Esophagus squamous epithelium (tissue), 5 donors: ENCODE measurements at places on chromosomes 3 and 15.

GRCh38 chr3:126152901-126153694 lies 27.3 kb downstream of the ALDH1L1 start:
- no peak for DNase-seq

DNA sequence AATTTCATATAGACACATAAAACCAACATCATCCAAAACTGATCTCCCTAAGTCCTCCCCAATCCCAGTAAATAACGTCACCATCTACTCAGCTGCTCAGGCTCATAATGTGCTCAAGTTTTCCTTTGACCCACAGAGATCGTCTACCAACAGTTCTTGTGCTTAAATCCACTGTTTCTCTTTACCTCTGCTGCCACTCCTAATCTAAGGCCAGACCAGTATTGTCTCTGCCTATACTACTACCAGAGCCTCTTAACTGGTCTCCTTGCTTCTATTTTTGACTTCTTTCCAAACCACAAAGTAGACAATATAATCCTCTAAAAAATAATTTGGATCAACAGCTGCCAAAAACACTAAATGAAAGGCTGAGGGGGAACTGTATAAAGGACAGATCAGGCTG lies 65.3 kb downstream of the CLASP2 start:
- DNase-seq, result no peak

GRCh38 chr3:133192363-133192945 lies 154.3 kb downstream of the TMEM108 start:
- no peak for DNase-seq

- no peak for DNase-seq
These were observed 359.9 kb downstream of the MECOM start for GRCh38 chr3:169303660-169304059.

DNA sequence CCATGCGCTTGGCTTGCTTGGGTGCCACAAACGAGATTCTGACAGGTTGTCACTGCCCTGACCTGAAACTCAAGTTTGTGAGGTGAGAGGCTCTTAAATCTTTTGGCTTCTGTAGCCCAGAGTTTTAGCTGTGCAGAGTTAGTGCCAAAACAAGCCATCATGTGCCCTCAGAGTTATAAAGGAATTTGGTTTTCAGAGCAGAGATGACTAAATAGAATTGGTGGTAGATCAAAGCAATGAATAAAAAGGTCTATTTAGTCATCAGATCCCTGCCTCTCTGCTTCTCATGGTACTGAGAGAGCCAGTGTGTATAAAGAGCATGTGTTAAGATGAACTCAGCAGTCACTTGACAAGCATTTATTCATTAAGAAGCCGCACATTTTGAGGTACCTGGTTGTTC lies 207.5 kb upstream of the DPH6 start:
- no peak for DNase-seq

DNA sequence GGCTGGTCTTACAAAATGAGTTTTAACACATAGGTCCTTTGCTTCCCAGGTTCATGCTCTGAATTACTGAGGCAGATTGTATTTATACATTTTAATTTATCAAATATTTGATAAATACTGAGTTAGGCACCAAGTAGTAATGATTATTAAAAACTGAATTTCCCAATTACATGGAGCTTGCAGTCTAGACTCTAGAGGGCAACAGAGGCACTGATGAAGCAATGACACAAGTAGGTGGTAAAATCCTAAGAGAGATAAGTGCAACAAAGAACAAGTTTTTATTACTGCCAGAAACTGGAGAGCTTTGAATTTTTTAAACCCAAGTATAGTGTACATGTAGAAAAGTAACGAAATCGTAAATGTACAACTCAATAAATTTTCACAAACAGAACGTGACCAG lies 406.2 kb upstream of the RARB start:
- no peak for DNase-seq

DNA sequence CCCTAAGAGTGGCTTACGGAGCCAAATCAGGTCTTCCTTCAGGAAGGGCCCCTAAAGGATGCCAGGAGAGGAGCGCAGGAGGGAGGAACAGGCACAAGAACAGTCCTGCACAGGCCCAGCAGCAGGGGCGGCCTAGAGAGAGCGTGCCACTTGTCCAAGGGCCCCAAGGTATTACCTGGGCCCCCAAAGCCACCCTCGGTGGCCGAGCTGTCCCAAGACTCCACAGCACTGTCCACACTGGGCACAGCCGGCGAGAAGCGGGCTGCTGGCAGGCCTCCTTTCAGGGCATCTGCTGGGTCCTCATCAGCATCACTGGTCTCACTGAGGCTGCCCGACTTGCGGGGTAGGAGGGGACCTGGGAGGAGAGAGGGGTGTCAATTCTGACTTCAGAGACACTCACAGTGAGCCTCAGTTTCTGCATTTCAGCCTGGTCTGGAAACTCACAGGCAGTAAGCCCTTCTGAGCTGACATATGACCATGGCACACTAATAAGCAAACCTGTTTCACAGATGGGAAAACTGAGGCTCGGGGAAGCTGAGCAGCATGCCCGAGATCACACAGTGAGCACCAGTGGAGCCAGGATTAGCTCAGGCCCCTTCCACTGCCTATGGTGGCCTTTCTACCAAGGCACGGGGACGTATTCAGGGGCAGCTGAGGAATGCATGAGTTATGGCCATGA lies 33.4 kb downstream of the GRIP2 start:
- no peak for DNase-seq

DNA sequence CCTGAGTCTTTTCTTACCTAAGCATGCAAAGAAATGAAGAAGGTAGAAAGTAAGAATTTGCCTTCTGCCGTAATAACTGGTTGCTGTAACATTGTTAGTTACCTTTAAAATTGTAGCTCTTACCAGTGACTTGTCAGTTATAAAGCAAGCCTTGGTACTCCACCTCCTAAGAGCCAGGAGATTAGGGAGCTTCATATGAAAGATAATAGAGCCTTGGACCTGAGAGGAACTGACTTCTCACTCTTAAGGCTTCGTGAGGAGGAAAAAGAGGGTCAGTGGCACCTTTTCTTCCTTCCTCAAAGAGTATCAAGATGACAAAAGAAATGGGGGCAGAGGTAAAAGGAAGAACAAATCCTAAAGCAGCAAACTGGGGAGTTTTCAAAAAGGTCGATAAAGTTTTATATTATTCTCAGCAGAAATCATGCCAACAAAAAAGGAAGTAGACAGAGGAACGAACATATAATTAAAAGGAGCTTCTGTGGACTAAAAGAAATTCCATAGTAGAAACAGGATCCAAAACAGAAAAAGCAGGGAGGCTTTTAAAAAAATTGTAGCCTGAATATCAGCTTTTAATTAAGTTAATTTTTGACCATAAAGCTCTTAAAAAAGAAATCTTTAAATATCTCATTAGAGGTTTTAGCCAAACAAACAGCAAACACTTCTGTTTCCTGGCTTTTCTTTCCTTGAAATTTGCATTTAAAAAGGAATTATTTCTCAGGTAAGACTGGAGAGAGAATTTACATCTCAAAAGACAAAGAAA lies 847.1 kb upstream of the ALCAM start:
- no peak for DNase-seq

- DNase-seq, result no peak
These were observed 18.1 kb downstream of the TRPM1 start for GRCh38 chr15:31083370-31083780.

DNA sequence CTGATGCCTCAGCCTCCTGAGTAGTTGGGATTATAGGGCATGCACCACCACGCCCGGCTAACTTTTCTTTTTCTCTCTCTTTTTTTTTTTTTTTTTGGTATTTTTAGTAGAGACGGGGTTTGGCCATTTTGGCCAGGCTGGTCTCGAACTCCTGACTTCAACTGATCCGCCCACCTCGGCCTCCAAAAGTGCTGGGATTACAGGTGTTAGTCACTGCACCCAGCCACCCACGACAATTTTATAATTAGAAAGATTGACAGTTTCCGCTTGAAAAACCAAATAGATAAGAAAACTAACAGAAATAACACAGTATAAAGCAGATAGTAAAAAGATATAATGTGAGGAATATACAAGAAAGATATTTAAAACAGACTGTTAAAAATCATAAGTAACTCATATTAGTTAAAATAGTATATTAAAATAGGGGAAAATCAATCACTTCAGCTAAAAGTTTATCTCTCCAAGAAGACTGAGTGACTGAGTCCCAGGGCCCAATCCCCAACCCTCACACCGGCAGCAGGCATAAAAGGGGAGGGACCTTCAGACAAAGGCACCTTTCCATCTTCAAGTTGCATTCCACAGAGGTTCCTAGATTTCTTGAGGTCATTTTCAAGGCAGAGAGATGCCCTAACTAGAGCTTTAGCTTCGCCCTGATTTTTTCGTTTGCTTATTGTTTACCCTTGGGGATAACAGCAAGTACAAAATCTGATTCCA lies 1.4 kb upstream of the WHAMM start:
- no peak for DNase-seq

DNA sequence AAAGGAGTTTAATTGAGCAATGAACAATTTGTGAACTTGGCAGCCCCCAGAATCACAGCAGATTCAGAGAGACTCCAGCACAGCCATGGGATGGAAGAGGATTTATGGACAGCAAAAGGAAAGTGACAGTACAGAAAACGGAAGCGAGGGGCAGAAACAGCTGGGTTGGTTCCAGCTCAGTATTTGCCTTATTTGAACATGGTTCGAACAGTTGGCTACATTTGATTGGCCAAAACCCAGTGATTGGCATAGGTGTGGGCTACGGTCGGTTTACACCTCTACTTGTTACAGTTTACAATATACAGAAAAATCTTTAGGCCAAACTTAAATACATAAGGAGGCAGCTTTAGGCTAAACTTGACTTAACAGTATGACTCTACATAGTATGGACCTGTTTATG lies 9.7 kb upstream of the MAP3K13 start:
- DNase-seq, result no peak

DNA sequence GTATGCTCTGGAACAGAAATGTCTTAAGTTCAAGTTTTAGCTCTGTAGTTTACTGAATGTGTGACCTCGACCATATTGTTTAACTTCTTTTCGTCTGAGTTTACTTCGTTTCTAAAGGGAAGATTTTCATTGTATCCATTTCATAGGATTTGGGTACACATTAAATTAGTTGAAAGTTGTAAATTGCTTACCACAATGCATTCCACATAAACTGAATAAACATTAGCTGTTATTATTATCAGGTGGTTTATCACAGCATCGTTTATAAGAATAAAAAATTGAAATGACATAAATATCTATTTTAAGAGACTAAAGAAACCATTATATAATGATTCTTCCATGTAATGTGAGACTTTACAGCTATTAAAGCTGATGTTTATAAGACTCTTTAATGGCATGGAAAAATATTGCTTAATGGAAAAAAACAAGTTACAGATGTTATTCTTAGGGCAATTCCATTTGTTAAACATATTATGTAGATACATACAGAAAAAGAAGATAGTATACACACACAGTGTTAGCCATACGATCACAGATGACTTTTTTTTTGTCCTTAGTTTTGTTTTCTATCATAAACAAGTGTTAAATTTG lies 342.3 kb upstream of the SGO1 start:
- no peak for DNase-seq

- DNase-seq, result no peak
These were observed 90.5 kb upstream of the CSPG5 start for GRCh38 chr3:47669026-47669749.

DNA sequence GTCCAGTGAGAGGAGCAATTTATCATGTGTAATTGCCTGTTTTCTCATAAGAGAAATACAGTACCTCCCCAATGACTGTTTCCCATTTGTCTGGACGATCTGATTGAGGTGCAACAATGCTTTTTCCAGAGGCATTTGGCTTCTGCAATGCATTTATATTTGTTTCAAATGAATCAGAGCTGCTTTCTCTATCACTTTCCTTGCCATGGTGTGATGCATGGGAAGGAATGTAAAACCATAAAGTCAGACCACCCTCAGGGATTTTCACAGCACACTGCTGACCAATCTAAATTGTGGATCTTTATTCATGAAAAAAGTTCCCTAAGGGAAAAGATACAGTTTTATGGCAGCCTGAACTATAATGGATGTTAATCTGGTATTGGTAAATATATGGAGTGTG lies 333.0 kb downstream of the ZNF385D start:
- DNase-seq, result no peak

GRCh38 chr3:193987186-193987585 lies 148.8 kb upstream of the HES1 start:
- DNase-seq, result no peak

GRCh38 chr15:33200903-33201302 lies 6.4 kb upstream of the FMN1 start:
- no peak for DNase-seq

DNA sequence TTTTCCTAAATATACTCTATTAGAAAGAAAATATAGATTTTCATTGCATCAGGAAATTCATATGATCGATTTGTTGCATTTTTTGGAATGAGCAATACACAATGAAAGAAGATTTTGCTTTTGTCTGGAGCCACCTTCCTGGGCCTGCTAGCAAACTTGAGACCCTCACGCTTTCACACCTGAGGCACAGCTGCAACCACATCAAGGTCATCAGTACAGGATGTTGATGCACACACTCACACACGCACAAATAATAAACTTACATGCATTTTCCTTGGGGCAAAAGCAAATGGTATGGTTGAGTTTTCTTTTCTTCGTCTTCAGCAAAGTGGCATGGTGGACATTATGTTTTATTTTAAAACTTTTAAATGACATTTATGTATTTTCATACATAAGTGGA lies 64.8 kb upstream of the SATB1 start:
- DNase-seq, result no peak

DNA sequence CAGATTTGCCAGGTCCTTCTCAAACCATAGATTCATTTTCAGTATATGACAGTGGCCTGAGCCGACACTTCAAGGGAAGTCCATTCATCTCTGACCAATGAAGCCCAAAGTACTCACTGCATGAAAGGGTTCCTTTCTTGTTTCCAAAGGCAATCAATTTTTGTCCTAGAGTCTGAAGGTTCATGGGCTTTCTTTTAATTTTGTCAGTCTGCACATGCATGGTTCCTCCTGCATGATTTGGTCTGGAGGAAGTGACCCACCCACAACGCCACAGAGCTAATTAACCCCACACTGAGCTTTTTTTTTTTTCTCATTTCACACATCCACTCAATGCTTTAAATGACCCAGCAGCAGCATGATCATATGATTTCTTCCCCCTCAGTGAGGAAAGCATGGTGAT lies 216.4 kb downstream of the TIGIT start:
- no peak for DNase-seq

DNA sequence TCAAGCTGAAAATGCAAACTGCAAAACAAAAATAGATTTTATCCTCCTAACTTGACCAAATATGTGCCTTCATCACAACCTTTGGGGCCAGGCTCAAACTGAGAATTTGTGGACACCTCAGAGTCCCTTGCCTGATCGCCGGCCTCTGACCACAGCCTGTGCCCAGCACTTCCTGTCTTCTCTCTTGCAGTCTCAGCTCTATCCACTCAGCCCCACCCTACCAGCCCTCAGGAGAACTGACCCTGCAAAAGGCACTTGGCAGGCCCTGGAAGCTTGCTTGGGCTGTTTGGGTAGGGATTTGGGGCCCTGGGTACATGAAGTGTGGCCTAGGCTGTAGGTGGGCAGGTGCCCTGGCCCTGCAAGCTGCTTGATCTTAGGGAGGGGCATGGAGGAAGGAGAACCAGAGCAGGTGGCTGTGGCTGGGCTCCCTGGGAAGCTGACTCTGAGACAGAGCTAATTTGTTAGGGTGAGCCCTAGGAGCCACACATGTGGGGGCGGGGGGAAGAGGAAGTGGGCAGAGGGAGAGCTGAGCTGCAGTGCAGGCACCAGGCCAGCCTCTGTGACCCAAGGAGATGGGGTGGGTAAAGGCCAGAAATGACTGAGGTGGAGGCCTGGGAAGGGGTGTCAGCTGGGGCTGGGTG lies 8.6 kb downstream of the CLEC3B start:
- no peak for DNase-seq

- DNase-seq, result no peak
These were observed 218.1 kb downstream of the TP63 start for GRCh38 chr3:189849262-189849661.

- DNase-seq, result no peak
These were observed 247.9 kb downstream of the OCA2 start for GRCh38 chr15:27850981-27851857.
